Islet precursor cell (in vitro differentiated cells): ENCODE measurements at places on chromosomes 7 and 10.

DNA sequence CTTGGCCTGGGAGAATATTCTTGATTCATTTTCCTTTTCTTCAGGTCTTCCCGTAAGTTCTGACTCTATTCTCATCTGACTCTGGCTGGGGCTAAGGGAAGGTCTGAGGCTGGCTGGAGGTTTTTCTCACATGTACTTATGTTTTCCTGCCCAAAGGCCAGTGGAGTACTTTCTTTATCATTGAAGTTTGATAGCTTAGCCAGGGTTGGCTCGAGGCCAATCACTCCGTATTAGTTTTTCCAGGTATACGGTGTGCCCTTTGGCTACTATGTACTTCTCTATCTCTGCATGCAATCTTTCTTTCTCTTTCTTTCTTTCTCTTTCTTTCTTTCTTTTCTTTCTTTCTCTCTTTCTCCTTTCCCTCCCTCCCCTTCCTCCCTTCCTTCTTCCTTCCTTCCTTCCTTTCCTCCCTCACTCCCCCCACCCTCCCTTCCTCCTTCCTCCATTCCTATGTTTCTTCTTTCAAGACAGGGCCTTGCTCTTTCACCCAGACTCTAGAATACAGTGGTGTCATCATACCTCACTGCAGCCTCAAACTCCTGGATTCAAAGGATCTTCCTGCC is 26.8 kb upstream of the VKORC1L1 start:
- DNase-seq: no peak

GRCh38 chr7:102042016-102042656 is 224.7 kb downstream of the CUX1 start:
- DNase-seq: no peak

DNA sequence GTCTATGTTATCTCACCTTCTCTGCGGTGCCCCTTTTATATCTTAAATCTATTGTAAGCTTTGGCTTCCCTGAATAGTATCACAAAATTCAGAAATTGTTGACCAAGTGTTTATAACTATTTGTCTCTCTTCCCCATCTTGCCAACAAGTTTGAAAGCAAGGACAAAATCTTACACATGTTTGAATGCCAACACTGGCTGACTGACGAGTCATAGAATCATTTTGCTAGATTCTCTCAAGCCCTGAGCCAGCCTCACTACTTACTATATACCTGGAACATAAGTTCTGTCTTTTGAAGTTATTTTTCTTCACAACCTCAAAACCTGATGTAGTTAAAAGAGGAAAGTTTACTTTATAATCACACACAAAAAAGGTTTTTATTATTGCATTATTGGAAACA is 700.7 kb downstream of the PHTF2 start:
- DNase-seq: no peak

DNA sequence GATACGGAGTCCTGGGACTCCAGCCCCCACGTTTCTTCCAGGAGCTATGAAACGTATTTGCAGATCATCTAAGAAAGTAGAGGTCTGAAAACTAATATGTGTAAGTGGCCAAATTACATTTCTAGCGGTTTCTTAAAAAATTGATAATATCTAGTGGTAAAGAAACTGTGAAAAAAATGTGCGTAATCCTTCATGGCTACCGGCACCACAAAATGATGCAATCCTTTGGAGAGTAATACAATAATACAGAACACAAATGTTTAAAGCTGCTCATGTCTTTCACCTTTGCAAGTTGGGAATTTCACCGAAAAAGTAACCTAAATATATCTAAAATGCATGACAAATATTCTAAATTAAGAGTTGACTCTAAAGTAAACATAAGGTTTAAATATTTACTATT is 742.1 kb downstream of the GRID1 start:
- no peak for DNase-seq

- DNase-seq: no peak
Measured at GRCh38 chr7:36216063-36216684, 63.1 kb downstream of the EEPD1 start.
